ENCODE measurements at places on chromosomes 7 and 10.

DNA sequence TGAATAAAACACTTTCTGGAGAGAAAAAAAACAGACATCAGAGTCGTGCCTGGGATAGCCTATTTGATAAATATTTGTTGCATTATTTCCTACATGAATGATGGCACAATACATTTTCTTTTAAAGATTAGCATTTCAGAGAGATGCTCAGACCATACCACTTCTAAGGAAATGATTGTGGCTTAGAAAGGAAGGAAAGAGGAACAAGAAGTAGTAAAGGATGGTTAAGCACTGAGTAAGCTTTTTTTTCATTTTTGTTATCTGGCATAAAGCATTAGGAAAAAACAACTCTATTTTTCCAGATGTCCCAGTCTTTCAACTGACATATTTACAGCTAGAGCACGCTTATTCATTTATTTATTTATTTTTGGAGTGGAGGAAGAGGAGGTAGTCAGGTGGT lies 258.8 kb upstream of the TEX47 start:
- no peak for DNase-seq

DNA sequence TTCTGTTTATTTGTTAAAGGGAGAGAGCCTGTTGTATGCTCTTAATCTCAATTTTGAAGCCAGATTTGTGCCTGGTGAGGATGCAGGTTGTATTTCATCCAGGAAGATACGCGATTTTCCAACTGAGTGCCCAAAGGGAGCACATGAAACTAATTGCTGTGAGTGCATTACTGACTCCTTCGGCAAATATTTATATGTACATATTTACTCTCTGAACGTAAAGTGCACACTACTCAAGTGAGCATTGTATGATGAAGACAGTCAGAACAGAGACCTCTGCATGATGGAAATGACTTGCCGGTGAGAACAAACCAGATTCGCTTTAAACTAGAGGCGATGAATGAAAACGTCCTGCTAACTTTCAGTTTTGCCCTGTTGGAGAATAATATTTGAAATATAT lies 130.1 kb downstream of the MALRD1 start:
- DNase-seq = no peak

DNA sequence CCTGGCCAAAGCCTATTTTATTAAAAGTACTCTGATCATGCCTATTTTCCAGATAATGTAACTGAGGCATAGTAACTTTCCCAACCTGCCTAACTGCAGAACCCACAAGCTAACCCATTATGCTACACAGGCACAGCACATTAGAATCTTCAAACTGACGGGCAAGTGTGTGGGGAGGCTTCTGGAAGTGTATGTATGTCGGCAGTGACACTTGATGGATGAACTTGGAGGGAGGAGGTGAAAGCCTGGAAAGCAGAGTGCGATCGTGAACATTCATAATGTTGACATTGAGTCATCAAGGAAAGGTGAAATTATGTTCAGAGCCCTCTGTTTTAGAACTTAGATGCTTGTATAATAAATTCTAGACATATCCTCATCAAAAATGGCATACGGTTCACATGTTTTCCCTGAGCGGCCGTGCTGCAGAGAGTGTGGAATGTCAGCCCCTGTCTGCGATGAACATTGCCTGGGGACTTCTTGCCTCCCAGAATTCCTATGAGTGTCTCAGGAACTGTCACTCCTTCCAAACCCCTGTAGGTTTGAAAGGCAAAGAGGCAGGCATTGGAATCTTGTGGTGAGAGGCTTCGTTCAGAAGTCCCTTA lies 102.4 kb downstream of the SLIT1 start:
- no peak for DNase-seq

DNA sequence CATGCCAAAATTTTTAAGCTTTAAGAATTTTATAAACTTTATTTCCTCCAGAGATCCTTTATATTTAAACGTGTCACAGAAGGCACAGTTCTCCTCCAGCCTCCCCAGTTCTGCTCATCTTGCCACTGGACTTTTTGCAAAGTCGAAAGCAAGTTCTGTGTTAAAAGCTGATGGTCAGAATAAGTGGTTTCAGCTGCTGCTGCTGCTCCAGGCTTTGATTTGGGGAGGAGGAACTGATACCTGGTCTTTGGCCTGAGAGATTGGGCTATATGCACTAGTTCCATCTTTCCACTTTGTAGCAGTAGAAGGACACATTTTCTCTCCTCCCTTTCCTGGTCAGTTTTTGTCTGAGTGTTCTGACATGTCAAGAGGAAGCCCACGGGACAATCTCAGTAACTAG lies 435.9 kb upstream of the PHF14 start:
- DNase-seq = no peak

DNA sequence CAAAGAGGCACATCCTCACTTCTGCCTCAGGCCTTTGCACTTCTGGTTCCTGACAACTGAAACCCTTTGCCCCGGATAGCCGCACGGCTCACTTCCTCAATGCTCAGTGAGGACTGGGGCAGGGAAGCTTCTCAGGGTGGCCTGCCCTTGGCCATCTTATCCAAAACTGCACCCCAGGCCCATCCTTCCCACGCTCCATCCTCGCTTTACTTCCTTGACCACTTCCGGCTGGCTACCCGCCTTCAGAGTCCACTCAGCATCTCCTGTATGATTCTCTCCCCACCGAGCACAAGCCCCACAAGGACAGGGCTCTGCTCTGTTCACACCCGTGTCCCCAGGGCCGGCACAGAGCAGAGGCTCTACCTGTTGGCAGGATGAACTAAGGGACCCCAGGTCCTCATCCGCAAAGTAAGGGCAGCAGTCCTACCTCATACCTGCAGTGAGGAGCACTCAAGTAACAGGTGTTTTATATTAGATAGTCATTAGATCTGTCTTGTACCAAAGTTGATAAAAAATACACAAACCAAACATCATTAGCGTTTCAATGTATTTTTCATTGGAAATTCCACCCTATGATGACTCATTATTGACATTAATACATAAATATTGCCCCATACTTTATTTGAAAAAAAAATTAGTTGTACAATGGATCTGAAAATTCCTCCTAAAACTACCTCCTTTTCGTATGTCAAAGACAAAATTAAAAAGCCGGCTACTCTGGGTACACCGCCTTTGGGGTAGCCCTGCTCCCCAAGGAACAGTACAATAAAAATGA lies 35.0 kb downstream of the GNA12 start:
- no peak for DNase-seq

DNA sequence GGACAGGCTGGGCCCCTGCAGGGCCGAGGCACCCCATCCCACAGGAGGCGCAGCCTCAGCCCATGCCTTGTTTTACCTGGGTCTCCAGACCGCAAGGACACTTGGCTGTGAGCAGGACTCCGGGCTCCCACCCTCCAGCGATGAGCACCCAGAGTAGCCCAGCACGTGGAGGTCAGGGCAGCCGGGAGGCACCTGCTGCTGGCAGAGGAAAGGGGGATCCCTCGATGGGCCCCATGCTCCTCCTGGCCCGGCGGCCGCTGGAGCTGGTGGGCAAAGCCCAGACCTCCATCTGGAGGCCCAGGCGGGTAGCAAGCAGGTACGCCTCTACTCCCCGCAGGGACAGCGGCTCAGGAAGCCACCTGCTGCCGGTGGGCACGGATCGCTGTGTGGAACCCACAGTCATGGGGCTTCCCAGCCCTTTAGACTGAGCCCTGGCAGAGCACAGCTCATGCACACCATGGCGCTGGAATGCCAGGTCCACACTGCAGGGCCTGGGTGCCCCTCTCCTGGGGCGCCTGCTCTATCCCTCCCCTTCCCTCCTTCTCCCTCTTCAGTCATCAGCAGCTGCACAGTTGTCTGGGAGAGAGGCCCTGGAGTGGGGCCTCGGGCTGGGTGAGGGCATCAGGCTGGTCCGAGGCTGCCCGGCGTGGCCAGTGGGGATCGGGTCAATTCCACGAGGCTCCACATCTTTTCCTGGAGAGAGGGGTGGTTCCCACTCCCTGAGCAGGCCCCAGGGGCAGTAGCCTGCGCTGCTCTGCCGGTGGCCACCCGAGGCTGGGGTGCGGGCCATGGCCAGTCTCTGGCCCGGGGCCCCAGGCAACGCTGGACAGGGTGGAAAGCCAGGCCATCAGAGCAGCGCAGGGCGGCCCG lies 65.7 kb downstream of the PWWP2B start:
- no peak for DNase-seq

DNA sequence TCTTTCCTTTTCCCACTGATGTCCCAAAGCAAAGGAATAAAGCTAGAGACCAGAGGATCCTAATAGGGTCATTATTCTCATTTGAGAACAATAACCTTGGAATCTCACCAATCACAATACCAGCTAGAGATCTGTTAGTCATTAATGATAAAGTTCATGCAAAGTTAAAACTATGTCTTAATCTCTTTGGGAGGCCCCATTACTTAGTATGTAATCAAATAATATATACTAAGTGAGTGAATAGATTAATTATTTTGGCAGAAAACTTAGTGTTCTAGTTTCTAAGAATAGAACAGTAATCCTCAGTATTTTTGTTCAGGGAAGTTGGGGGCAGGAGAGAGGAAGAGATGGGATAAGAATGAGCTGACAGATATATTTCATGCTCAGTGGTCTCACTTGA lies 227.2 kb downstream of the MTERF1 start:
- DNase-seq = no peak

DNA sequence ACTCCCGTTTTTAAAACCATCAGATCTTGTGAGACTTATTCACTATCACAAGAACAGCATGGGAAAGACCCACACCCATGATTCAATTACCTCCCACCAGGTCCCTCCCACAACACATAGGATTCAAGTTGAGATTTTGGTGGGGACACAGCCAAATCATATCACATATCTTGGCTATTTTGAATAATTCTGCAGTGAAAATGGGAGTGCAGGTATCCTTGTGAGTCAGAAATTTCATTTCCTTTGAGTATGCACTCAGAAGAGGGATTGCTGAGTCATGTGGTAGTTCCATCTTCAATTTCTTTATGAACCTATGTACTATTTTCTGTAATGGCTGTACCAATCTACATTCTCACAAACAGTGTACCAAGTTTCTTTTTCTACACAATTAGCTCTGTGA lies 125.8 kb downstream of the ANKRD7 start:
- no peak for DNase-seq

GRCh38 chr10:34956756-34957155 lies 133.4 kb downstream of the CUL2 start:
- no peak for DNase-seq

All from stimulated activated naive CD8-positive, alpha-beta T cell treated with anti-CD3 and anti-CD28 coated beads, Interleukin-15, Interleukin-2, amounts not matched to agents 100 U/mL and 50 U/mL, for 24 hours (primary cell).